ENCODE measurements at places on chromosomes 12 and 14.

- DNase-seq: no peak
Measured at GRCh38 chr12:45599196-45599595, 130.3 kb upstream of the ARID2 start.

- DNase-seq: no peak
Measured at GRCh38 chr12:34607520-34608195, 585.4 kb downstream of the ALG10 start.

- no peak for DNase-seq
Measured at GRCh38 chr14:99039331-99040041, 232.5 kb downstream of the BCL11B start.

- no peak for DNase-seq
Measured at GRCh38 chr14:69710378-69710777, 56.6 kb upstream of the SRSF5 start.

All from kidney glomerular epithelial cell (primary cell).